ENCODE measurements at places on chromosomes 5 and 9.

DNA sequence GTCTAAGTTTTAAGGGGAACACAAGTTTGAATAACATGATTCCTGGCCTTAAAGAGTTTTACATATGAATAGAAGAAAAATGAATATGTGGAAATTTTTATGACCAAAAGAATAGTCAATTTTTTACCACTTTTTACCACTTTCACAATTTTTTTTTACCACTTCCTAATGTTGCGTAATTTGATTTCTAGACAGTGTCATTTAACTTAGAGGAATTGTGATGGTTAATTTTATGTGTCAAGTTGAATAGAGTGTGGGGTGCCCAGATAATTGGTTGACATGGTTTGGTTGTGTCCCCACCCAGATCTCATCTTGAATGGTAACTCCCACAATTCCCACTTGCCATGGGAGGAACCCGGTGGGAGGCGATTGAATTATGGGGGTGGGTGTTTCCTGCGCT, 416.6 kb downstream of the KIF4B start:
- no peak for DNase-seq

- no peak for DNase-seq
Observed at GRCh38 chr9:101397746-101398067, 711 bp downstream of the MRPL50 start.

DNA sequence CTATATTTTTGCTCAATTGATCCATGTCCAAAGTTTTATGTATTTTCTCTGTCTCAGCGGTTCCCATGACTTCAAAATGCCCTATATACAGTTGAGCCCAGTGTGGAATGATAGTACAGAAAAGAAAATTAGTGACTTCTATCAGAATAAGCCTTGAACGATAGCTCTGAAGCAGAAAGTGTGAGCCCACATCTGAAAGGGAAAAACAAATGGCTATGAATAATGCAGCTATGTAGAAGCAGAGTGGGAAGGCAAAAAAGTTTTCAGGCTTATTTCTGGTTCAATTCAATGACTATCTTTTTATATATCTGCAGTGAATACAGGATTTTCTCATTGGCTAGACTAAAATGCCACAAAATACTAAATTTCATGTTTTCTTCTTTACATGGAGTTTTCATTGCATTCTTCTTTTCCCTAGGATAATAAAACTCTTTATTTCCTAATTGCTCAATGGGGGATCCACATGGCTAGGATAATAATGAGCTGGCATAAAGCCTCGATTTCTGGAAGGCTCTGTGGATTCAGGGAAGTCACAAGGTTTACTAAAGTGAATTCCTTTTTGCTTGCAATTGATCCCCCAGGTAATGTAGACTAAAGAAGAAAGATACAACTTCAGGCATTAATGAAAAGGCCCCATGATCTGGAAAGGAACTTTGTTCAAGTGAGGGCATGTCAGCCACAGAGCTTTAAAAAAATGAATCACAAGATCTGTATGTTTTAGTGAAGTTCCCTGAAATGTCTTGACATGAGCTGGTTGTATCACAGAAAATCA, 377.0 kb upstream of the RIOK2 start:
- DNase-seq = no peak

- DNase-seq = no peak
Observed at GRCh38 chr5:181232593-181232992, 9.5 kb downstream of the TRIM41 start.

- peak; percentile 21 for DNase-seq
Observed at GRCh38 chr5:67156976-67157583, 39.5 kb downstream of the CD180 start.

All from hematopoietic multipotent progenitor cell treated with erythropoietin and hydrocortisone succinate and interleukin-3 and kit ligand, for 17 days (in vitro differentiated cells).